Body of pancreas (tissue), 4 donors: ENCODE measurements at places on chromosomes 16 and 17. TPM values are rescaled to one million over a fixed set of nuclear protein-coding genes. Genes with fewer than 3 reads are reported as not detected.
A peak's percentile ranks its signal among the peaks of the same experiment; 100 is the strongest.

GRCh38 chr17:81131486-81132196, 33.7 kb upstream of the PVALEF start:
- no peak for DNase-seq

The DPEP1 gene
- 147 TPM for total RNA-seq

The GPS1 gene
- 86.4 TPM for total RNA-seq

DNA sequence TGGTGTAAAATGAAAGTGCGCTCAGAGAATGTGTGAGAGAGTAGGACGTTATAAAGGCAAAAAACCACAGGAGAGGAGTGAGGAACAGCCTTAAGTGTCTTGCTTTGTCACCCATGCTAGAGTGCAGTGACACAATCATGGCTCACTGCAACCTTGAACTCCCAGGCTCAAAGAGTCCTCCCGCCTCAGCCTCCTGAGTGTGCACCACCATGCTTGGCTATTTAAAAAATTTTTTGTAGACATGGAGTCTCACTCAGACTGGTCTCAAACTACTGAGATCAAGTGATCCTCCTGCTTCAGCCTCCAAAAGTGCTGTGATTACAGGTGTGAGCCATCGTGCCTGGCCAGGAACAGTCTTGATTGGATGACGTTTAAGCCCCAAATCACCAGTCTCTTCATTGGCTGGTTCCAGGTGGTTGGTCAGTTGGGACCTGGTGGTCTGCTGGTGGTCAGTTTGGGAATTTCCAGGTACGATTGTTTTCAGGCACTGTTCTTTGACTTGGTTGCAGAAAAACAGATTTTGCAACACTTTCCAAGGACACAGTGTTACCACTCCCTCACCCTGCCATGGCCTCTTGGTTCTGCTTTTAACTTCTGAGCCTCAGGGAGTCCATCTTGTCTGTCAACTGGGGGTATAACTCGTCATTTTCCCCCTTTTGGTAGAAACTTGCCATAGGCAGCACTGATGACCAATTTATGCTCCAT, 21.2 kb downstream of the DHODH start:
- no peak for DNase-seq

GRCh38 chr16:50683689-50684374, 2.7 kb upstream of the SNX20 start:
- DNase-seq = peak; percentile 44
